ENCODE measurements at places on chromosomes 13 and 19.

DNA sequence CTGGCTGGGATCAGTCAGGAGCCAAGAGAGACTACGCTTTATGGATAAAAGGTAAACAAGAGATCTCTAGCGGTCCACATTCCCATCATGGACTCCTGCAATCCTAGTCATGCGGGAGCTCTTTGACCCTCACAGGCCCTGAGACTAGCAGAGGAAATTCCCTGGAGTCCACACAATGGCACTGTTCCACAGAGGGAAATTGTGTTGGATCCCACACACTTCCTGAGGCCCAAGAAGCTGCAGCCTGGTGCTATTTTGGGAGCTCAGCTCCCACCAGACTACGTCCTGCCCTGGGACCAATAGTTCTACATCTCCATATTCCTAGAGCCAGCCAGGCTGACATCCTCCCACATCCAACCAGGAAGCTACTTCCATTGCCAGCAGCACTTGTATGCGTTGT, 2358.4 kb downstream of the PCDH9 start:
- no peak for DNase-seq

DNA sequence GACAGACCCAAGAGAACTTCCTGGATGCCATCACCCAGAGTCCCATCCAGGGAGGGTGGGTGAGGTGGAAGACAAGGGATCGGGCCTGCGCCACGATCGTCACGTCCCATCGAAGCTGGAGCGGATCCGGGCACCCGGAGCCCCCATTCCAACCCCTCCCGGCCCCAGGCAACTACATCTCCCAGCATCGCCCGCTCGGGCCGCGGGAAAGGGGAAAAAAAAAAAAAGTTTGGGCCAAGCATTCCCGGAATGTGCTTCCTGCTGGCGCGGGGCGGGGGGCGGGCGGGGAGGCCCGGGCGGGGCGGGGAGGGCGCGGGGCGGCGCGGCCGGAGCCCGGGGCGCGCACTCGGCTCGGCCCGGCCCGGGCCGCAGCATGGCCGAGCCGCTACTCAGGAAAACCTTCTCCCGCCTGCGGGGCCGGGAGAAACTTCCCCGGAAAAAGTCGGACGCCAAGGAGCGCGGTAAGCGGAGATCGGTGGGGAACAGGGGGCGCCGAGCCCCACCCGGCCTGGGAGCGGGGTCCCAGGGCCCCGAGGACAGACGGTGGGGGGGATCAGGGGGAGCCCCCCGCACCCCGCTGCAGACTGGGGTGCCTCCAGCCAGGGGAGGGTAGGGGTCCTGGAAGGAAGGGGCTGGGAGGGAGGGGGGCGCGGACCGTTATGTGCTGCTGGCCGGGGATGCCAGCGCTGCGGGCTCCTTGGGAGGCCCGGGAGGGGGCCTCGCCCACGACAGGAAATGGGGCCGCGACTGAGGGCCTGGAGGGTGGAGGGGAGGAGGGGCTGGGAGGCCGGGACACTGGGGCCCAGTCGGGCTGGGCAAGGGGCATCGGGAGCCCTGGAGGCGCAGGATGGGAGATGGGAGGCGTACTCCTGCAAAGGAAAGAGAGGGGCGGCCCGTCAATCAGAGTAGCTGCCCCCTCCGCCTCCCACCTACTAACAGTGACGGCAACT, at the start of gene SYDE1:
TSS of gene SYDE1 (plus strand) at position 341 of the 950 bp plus-strand sequence. CDS start at position 374, 33 bp downstream.
- DNase-seq = peak; percentile 94

GRCh38 chr19:38744874-38745273, 600 bp upstream of the CAPN12 start:
- DNase-seq = no peak

GRCh38 chr13:30173303-30173610, 134.1 kb downstream of the KATNAL1 start:
- no peak for DNase-seq

DNA sequence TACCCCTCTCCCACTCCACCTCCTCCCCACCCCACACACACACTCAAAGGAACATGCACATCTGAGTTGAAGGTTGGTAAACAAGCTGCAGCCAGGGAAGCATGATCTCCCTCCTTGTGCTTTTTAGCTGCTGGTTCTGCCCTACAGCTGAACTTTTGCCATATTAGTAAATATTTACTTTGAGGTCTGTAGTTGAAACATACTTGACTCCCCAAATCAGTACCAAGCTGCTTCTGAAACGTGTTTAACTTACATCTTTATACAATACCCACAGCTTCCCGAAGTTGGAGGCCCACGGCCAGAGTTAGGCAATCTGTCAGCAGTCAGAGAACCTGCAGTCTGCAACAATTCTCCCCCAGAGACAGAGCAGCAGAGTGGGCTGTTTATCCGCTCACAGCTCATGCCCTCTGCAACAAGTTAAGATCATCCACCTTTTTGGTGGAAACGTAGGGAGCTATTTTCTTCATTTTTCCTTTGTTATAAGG, 1.5 kb upstream of the PCDH20 start:
- no peak for DNase-seq
